ENCODE measurements at places on chromosomes 2 and 18.
A peak's percentile ranks its signal among the peaks of the same experiment; 100 is the strongest.

DNA sequence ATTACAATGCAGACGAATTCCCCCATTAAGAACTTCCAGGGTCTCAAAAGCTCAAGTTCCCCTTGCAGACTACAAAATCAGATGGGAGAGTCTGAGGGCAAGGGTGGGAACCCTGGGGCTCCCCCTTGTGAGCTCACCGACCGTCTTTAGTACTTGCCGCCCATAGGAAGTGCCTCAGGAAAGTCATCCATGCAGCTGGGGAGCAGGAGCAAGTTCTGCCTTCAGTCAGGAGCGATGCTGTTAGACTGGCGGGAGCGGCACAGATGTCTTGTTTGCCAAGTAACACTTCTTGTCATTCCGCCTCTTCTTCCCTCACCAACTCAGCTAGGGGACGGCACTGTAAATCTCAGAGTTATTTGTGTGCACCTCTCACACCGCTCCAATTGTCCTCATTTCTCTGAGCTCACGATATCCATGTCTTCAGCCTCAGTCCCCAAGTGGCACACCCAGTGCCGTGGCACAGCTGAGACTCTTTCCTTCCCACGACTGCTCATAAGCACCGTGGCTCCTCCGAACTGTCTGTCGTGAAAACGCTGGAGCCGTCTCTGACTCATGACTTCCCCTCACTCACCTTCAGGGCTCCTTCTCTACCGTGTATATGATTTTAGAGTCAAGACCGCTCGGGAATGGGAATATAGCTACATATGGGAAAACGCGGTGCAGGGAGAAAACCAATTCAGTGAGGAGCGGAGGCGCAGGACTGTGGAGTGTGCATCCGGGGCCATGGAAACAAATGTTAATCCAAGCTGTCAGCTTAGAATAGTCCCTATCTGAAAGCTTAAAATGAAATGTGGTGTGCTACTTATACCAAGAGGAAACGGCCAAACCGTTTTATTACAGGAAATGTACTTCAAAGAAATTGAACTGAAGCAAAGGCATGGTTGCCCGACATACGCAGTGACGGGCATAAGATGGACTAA is 34.0 kb downstream of the UXS1 start:
- peak; percentile 58 for DNase-seq

DNA sequence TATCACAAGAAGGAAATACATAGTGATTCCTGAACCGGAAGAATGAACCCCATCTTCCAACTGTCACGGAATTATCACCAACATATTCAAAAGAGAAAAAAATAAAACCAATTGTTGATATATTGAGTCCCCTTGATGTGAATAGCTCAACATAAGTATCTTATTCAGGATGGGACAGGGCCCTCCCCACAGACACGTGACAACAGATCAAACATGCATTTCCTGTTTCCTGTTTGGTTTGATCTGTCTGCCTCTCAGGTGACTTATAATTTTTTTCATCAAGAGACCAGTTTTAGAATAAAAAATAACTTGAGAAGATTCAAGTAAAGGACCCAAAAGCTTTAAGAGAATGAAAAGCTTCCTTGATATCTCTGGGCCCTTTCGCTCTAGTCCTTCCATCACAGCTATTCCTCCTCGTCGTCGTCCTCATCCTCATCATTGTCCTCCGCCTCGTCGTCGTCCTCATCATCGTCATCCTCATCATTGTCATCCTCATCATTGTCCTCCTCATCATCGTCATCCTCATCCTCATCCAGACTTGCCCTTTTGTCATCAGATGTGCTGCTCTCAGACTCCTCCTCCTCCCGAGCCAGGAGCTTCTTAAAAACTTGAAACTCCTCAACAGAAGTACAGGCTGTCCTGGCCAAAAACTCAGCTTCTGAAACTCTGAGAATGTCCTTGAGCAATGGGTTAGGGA is 6.3 kb downstream of the MTERF4 start:
- DNase-seq = peak; percentile 39

- DNase-seq = no peak
These were observed 84.8 kb downstream of the OSBPL6 start for GRCh38 chr2:178279142-178279541.

DNA sequence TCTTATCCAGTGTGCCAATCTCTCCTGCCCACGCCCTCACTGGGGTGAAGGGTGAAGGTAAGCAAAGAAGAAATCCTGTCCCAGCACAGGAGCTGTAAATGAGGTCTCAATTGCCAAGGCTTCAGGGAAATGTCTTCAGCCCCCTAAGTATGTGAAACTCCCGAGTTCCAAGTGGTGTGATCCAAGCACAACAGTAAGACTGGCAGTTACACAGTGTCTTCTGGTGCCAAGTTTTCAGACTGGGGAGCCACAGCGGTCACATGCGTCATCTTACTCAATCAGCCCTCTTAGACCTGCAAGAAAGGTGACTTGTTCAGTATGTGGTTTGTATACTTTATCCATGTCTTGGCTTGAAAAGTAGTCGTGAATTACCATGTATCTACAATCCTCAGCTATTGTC is 55.0 kb upstream of the SPRED2 start:
- no peak for DNase-seq

DNA sequence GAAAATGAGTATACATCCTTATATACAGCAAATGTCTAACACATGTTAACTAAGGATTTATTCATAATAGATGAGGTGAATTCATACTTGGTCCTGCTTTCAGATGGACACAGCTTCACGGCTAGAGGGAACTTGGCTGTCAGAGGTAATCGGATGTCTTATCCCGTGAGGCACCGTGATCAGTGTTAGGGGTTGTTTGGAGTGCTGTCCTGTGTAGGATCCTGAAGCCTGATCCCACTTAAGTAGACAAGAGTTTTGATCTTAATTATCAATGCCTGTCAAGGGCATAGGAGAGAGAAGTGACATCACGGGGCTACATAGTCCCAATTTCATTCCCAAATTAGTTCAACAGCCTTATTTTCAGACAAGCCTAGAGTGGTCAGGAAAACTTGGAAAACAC is 204.6 kb downstream of the RNF144A start:
- DNase-seq = no peak

DNA sequence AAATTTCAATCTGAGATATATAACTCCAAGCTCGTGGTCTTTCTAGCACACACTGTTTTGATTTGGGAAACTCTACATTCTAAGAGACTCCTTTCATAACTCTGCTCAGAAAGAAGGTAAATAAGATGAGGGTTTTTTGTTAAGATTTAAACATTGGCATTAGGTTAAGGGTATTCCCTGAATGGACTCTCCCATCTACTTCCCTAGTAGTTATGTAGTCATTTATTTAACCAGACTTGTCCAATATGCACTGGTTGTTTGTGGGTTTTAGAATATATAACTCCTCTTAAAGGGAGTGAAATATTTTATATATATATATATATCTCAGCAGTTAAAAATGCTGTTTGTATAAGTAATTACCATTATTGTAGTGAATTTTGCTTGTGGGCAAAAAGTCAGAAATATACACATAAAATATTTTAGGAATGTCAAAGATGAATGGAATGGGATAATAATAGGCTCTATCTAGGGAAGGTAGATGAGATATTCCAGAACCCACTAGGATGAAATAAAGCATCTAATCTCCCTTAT is 61.5 kb upstream of the WDR75 start:
- no peak for DNase-seq

GRCh38 chr18:52343138-52343537 is 3.1 kb downstream of the DCC start:
- no peak for DNase-seq

GRCh38 chr18:73952296-73952946 is 195.2 kb downstream of the FBXO15 start:
- no peak for DNase-seq

DNA sequence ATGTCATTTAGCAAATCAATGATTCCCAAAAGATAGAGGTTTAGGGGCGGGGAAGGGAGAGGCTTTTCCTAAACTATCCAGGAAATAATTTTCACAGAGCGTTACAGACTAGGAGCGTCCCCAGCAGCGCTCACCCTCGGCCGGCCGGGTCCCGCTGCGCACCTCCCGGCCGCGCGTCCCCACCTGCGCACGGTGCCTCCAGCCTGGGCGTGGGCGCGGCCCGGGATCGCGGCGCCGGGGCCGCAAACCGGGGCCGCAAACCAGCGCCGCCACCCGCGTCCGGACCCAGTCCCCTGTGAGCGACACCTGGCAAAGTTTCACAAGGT is 684 bp upstream of the ZCCHC2 start:
- no peak for DNase-seq

DNA sequence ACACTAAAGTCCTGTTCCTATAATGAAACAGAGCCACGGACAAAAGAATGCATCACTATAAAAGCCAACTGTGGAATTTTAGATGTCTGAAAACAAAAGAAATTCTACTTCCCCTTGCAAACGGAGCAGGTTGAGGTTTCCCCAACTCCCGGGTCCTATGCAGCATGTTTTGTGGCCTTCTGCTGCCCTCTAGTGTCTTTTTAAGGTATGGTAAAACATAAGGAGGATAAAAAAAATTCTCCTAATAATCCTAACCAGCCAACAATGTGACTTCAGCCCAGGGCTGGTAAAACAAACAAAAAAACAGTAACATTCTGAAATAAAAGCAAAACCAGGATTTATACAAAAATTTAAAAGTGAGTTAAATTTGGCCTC is 539.5 kb downstream of the NRXN1 start:
- DNase-seq = no peak

DNA sequence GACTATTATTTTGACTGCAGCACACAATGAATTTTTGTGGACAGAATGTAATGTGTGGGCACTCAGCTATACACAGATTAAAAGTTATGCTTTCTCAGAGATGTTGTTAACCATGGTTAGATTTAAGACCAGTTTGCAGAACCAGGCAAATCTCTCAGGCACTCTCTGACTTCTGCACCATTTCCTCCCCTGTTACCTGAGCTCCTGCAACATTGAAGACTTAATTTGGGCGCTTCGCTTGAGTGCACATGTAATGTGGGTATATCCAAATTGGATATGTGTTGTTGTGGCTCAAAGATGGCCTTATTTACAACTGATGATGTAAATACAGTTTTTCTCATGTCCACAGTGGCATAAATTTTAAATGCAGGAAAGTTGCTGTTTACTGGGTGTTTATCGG is 469.4 kb downstream of the PTPRM start:
- no peak for DNase-seq

DNA sequence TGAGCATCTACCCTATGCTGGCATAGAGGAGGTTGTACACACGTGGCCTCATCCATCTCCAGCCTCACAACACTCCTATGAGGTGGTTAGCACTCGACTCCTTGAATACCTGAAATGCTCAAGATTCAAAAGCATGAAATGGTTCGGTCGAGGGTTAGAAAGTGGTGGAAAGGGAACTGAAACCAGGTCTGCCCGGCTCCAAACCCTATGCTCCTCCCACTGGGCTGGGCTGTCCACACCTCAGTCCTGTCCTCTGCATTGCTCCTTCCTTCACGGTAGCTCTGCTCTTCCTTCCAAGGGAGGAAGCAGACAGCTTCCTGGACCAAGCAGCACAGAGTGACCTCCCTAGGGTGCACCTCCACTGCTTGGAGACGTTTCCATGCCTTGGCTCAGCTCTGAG is 565.2 kb upstream of the ID2 start:
- no peak for DNase-seq
